ENCODE measurements at places on chromosomes 6 and 20. TPM values are rescaled to one million over a fixed set of nuclear protein-coding genes. Genes with fewer than 3 reads are reported as not detected.

The RIMS1 gene
- total RNA-seq: 3.3 TPM

The KIAA1755 gene
- 2.5 TPM for total RNA-seq

The TRIM10 gene
- total RNA-seq: not detected

The FRS3 gene
- total RNA-seq: 0.54 TPM

The MTFR2 gene
- total RNA-seq: 0.72 TPM

The SRSF12 gene
- 0.36 TPM for total RNA-seq

The ID1 gene
- total RNA-seq: 186 TPM
